Stimulated activated CD4-positive, alpha-beta T cell treated with anti-CD3 and anti-CD28 coated beads, Interleukin-1b, Interleukin-23, amount 100 ng/mL, for 1 hour (primary cell): ENCODE measurements at places on chromosomes 12 and 14.

- no peak for DNase-seq
Observed at GRCh38 chr14:55410876-55411275, 754 bp downstream of the ATG14 start.

GRCh38 chr12:7354529-7354928 lies 50.7 kb downstream of the ACSM4 start:
- no peak for DNase-seq

DNA sequence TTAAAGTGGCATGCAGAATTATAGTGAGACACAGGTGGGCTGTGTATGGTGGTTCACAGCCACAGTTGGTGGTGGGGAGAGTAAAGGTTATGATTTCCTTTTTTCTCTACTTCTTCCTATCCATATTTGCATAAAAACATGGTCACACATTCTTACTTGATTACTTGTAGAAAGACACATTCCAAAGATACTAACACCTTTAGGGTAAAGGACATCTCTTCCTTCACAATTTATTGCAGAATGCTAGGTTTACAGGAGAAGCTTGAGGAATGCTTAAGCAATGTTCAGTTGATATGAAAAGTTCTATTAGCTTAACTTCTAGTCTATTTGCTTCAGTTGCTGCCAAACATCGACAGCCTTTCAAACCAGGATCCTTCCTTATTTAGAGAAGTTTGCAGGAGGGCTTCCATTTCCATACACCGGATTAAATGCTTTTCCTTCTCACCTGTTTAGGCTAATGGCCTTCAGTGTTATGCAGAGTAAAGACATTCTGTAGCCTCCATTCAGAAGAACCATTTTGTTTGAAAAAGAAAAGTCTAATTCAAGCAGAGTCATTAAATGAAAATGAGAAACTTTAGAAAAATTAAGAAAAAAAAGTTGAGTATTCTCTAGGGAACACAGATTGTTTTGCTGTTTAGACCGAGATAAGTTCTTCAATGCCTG lies 2.6 kb upstream of the PHC1 start:
- DNase-seq = no peak

DNA sequence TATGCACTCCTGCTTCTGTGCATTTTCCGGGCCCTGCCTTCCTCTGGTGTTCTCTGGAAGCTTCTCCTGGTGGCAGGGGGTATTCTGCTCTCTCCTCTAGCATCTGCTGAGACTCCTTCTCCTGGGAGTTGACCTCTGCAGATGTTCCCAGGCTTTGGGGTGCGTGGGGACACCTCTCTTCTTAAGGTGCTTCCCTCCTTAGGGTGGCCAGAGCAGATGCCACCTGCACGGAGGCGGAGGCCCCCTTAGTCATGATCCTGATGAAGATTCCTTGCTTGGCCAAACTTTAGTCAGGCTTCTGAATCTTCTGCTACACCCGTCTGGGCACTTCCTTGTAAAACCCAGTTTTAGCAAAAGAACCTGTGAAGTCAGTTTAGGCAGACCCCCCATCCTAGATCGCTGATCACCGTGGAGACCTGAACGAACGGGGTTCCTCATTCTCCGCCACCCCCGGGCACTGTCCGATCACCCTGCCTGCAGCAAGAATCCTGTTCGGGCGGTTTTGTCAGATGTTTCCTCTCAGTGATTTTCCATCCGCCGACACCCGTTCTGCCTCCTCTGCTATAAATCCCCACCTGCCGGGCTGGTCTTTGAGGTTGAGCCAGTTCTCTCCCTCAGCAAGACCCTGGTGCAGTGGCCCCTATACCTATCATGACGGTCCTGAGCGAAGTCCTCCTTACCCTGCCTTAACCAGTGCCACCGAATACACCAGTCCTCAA lies 111.9 kb downstream of the CALM1 start:
- DNase-seq = no peak

- DNase-seq = no peak
Observed at GRCh38 chr12:110796952-110797351, 49.8 kb upstream of the CCDC63 start.

GRCh38 chr12:116714175-116714574 lies 23.7 kb downstream of the SPRING1 start:
- no peak for DNase-seq

GRCh38 chr12:32444895-32445294 lies 45.5 kb downstream of the FGD4 start:
- no peak for DNase-seq
